NCI-H2081 (cell line): ENCODE measurements at places on chromosomes 2 and 18.

GRCh38 chr2:69183659-69184058 is 170.7 kb downstream of the ANTXR1 start:
- no peak for DNase-seq

DNA sequence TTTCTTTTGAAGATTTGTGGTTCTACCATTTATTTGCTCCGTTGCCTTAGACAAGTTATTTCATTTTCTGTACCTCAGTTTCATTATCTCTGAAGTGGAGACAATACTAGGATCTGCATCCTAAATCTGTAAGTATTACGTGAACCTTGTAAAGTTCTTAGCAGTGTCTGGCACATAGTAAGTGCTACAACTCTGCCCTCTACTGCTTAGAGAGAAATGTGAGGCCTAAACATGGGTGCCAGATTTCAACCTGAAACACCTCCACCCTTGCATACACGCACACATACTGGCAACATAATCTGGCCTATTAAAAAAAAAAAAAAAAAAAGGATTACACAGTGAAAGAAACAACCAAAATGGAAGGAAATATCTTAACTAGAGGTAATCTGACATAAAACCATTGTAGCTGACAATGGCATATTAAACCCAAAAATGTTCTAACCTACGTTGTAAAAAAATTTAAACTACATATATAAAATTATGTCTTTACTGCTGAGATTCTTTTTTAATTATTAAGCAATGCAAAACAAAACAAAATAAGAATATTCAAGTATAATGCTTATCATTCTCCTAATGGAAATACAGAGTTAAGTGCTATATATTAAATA is 132.6 kb downstream of the MAP2 start:
- peak; percentile 70 for DNase-seq

DNA sequence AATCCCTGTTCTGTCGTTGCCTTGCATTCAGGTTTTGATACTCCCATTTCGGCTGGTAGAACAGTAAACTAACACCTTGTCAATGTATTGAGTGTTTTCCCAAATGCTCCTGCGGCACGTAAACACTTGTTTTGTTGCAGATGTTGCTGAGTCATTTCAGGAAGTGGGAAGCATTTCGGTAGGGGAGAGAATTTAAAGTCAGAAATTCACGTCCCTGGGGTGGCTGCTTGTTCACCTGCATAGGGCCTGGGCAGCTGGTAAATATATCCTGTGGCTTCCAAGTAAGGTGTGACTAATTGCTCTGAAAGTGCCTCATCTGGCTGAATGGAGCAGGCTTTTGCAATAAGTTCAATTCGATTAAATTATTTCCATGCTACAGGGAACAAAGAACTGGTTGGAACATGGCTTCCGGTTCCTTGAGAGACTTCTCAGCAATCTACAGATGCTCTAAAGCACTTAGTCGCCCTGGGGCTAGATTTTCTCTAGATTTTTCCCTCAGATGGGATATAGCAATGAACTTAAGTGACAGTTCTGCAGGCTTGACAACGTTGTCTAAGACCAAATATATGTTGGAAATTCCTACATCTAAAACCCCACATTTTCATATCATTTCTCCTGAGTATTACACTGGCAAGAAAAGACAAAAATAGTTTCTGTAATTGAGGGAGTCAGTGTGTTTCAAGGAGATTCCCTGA is 5.2 kb downstream of the GALR1 start:
- peak; percentile 48 for DNase-seq

DNA sequence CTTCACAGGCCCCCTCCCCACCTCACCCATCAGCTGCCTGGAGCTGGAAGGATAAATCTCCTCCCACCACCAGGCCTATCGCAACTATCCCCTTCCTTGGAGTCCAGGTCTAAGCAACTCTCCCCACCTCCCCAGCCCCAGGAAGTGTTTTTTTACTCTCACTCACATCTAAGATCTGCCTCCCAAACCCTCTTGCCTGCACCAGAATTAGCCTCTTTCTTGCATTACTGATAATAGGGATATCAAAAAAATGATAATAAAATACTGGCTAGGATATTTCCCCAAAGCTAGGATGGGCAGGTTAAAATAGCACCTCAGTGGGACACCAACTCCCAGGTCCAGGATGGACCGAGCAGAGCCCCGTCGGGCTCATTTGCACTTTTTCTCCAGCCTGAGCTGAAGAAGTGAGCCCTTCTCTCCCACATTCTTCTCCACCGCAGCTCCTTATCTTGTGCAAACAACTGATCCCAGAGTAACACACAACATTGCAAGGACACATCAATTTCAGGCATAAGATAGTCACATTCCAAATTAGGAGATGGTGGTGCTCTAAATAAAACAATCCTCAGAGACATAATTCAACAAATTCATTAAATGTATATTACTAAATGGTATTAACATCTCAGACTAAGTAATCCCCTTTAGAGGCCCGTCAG is 17.7 kb upstream of the CIB4 start:
- DNase-seq: no peak

DNA sequence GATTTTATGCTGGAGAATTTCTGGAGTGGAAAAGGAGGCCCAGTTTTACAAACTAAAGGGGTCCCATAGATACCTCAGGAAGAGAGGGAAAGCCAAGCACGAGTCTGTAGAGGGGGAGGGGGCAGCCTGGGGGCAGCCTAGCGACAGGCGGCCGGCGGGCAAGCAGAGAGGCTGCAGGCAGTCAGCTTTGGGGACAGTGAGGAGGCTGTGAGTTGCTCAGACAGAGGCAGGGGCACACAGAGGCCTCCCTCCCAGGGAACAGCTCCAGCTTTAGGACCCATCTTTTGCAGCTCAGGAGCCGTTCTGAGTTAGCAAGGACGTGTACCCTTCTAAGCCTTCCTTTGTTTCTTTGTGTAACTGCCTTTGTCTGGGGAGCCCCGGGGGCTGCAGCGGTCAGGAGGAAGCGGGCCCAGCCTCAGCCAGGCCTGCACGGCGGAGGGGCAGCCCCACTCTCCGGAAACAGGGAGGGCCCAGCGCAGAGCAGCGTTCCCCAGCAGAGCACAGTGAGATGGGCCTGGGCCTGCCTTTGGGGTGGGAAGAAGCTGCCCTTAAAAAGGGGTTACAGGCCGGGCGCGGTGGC is 41.1 kb upstream of the RALBP1 start:
- no peak for DNase-seq

GRCh38 chr2:20451761-20452499 is 5.1 kb downstream of the RHOB start:
- no peak for DNase-seq

DNA sequence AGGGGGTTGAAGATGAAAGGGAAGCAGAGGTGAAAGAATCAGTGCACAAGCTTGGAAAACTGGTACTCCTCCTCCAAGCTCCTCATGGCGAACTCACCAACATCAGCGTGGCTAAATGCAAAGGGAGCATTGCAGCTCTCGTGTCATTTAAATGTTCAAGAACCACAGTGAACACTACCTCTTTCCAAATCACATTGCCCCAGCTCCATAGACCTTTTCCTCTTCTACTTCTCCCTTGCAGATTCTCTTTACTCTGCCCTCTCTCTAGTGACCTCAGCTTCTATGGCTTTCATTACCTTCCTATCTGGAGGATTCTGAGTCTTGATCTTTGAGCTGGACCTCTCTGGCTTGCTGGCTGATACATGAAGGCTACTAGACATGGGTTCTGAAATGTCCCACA is 14.3 kb downstream of the EPB41L3 start:
- DNase-seq: no peak

DNA sequence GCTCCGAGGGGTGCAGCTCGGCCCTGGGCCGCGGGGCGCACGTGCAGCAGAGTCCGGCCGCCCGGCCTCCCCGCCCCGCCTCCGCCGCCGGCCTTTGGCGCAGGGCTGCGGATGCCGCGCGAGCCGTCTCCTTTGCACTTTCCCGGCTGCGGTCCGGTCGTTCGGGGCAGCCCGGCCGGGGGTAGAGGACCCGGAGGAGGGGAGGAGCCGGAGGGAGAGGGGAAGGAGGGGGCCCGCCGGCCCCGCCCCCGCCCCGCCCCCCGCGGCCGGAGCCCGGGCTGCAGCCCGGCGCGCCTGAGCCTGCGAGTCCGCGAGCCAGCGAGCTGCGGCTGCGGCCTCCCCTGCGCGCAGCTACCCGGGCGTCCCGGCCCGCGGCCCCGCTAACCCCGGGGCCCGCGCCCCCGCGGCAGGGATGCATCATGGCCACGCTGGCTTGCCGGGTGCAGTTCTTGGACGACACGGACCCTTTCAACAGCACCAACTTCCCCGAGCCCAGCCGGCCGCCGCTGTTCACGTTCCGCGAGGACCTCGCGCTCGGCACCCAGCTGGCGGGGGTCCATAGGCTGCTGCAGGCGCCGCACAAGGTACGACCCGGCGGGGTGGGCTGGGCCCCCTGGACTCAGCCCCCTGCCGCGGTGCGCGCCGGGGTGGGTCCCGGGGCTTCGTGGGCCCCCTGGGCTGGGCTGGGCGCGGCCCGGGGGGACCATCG is at the start of gene FHOD3:
FHOD3 (plus strand) TSS at position 297 of the 709 bp plus-strand sequence; CDS start at position 420, 123 bp downstream.
- DNase-seq: peak; percentile 30

DNA sequence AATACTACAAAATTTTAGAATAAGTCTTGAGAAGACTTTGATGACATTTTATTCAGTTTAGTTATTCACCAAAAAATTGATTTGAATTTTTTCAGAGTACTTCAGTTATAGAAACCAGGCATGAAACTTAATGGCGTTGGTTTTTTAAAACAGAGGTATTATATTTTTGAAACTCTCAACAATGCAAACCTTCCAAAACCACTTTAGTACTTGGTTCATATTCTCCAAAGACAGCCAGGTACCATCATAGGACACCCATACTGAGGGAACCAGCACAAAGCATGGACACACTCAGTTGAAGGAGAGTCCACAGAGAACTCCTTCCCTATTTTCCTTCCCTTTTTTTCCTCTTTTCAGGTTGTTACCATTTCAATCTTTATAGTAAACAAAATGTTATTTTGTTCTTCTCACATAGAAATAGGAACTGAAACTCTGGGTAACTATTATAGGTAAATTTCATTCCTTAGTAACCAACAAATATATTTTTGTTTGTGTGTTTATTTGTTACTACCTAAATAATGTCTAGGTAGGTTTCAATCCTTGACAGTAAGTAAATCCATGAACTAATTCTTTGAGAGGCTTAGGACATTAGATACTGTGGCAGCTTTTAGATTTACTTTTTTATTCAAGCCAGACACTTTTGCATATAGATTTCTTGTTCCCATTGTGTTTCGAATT is 95.8 kb downstream of the TMEFF2 start:
- no peak for DNase-seq

DNA sequence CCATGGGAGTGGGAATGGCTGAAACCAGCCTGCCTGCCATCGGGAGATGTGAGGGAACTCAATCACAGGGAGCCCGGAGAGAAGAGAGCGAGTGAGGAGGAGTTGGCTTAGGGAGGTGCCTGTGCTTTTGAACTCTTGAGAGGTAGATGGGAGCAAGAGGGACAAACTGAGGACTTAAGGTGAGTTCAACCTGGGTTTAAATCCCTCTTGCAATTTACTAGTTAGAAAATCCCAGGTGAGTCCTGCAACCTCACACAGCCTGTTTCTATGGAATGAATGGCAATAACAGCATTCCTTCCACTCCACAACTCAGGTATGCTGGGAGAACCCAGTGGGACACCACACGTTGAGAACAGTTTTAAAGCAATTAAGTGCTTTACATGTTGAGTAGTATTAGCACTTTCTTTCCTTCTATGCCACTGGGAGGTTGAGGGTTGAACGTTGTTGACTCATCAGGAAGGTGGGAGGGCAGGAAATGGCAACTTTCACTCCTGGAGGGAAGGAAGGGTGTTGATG is 57.3 kb downstream of the VIT start:
- no peak for DNase-seq

- DNase-seq: no peak
Measured at GRCh38 chr2:78093436-78093835, 571.3 kb upstream of the LRRTM4 start.

- DNase-seq: no peak
Measured at GRCh38 chr18:39344487-39344886, 1778.9 kb upstream of the CELF4 start.

- no peak for DNase-seq
Measured at GRCh38 chr2:18788592-18788991, 199.2 kb upstream of the NT5C1B start.

- no peak for DNase-seq
Measured at GRCh38 chr2:71181316-71181715, 45.6 kb downstream of the PAIP2B start.

GRCh38 chr2:5367321-5367720 is 324.9 kb upstream of the SOX11 start:
- no peak for DNase-seq

DNA sequence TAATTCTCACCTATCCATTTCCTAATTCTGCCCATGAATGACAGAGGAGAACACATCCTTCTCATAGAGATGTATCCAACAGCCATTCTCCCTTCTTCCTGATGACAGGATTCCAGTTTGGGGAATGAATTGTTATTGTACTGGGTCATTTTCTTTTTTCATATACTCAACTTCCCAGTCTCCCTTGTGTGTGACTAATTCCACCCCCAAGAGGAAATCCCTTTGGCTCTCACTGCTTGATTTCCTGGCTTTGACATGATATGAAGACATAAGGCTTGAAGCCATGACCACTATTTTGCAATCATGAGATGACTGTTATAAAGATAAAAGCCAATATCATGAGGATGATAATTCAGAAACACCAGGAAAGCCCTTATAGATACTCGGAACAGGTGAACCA is 384.7 kb upstream of the ACVR2A start:
- DNase-seq: no peak

GRCh38 chr2:119069781-119070180 is 88.8 kb downstream of the C1QL2 start:
- DNase-seq: no peak

- no peak for DNase-seq
Measured at GRCh38 chr18:4284528-4284927, 170.6 kb downstream of the DLGAP1 start.

GRCh38 chr2:225002656-225003045 is 39.6 kb downstream of the DOCK10 start:
- DNase-seq: no peak

DNA sequence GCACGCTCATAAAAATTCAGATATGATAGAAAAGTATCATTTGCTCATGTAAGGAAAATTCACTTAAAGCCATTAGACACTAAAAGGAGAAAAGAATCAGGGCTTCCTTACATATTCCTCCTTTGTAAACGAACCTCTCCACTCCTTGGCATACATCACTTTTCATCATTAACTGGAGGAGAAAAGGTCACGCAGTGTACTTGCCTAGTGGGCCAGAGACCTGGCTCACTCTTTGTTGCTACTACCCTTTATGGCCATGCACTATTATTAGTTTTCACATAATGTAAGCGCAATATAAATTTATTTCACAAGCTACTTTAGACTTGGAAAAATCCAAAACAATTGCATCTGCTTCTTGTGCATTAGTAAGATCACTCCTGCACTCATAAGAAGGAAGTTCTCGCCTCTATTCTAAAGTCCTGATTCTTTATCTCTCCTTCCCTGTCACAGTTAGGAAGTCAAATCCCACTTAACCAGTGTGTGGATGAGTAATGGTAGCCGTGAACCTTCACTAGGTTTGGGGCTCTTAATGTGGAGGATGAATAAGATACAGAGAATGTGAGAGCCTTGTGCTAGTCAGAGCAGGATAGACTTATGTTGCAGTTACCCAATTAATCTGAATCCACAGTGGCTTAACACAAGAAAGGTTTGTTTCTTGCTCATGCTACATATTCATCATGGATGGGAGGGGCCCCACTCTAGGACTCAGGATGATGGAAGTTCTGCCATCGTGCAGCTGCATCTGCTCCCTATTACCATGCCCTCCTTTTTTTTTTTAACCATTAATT is 115.0 kb upstream of the GLS start:
- DNase-seq: no peak

GRCh38 chr2:25982968-25983280 is 627 bp upstream of the KIF3C start:
- no peak for DNase-seq
